Central memory CD8-positive, alpha-beta T cell (primary cell): ENCODE measurements at places on chromosomes 1 and 21.

GRCh38 chr1:15687446-15687845 is 3.3 kb downstream of the PLEKHM2 start:
- no peak for DNase-seq

DNA sequence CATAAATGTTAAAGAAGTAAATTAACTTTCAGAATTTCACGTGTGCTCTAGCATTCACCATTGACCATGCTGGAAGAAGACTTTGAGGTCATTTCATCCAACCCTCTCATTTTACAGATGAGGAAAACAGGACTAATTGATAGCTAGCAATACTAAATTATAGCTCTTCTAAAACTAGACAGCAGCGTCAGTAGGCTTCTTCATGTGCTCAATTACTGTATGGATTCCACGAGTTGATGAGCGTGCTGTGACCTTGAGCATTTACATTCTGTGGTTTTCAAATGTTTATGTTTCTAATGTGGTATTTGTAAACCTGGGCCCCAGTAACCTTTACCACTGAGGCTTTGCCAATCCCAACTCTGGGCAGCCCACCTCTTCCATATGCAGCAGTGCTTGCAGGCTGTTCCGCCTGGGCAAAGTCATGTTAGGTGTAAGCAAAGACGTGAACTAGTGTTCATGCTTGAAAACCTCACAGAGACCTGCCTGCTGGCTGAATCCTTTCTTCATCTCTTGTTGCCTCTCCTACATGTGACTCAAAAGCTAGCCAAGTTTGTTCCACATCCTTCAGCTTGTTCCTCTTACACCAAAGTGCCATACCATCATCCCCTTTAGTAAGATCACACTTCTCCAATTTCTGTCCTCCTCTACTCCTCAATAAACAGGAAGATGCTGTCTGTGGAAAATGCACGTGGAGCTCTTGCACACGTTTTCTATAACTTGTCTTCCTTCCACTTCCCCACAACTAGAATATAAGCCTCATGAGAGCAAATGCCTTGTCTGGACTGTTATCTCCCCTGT is 17.2 kb downstream of the KCNJ15 start:
- DNase-seq = no peak

DNA sequence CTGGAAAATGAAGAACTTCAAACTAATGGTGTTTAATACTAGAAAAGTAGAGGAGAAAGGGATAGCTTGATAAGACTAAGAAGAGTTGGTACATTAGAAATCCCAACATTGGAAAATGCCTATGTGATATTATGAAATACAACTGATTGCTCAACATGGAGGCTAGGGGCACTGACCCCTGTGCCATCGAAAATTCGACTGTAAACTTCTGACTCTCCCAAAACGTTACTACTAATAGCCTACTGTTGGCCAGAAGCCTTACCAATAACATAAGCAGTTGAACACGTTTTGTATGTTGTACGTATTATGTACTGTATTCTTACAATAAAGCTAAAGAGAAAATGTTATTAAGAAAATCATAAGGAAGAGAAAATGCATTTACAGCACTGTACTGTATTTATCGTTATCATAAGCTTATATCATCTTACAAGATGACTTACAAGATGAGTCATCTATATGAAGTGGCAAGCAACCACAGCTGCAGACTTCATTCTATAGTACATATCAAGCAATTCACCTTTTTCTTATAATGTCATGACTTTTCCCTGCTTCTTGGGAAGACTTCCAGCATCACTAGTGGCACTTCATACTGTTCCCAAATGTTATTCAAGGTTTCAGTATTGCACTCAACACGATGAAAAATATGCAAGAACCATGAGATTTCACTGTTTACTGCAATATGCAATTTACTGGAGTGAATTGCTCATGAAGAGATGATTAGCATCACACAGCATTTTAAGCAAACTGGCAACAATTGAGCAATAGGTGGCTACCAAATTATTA is 12.9 kb upstream of the CTSK start:
- DNase-seq = no peak

DNA sequence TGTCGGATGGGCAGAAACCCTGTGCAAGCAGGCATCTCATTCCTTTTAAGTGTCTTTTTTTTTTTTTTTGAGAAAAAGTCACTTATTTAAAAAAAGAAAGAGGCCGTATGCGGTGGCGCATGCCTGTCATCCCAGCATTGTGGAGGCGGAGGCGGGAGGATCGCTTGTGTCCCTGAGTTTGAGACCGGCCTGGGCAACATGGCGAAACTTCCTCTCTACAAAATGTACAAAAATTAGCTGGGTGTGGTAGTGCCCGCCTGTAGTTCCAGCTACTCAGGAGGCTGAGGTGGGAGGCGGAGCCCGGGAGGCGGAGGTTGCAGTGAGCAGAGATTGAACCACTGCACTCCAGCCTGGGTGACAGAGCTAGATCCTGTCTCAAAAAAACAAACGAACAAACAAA is 1.7 kb downstream of the GPR137B start:
- no peak for DNase-seq

DNA sequence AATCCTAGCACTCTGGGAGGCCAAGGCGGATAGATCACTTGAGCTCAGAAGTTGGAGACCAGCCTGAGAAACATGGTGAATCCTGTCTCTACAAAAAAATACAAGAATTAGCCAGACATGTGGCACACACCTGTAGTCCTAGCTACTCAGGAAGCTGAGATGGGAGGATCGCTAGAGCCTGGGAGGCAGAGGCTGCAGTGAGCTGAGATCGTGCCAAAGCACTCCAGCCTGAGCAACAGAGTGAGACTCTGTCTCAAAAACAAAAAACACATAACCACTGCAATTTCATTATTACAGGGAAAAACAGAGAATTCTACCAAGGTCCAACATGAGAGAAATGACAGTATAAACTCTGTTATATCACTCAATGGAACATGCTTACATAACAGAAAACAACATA is 4.4 kb upstream of the TOMM20 start:
- DNase-seq = no peak

GRCh38 chr1:150281221-150281757 is 1.1 kb upstream of the CIART start:
- DNase-seq = no peak

DNA sequence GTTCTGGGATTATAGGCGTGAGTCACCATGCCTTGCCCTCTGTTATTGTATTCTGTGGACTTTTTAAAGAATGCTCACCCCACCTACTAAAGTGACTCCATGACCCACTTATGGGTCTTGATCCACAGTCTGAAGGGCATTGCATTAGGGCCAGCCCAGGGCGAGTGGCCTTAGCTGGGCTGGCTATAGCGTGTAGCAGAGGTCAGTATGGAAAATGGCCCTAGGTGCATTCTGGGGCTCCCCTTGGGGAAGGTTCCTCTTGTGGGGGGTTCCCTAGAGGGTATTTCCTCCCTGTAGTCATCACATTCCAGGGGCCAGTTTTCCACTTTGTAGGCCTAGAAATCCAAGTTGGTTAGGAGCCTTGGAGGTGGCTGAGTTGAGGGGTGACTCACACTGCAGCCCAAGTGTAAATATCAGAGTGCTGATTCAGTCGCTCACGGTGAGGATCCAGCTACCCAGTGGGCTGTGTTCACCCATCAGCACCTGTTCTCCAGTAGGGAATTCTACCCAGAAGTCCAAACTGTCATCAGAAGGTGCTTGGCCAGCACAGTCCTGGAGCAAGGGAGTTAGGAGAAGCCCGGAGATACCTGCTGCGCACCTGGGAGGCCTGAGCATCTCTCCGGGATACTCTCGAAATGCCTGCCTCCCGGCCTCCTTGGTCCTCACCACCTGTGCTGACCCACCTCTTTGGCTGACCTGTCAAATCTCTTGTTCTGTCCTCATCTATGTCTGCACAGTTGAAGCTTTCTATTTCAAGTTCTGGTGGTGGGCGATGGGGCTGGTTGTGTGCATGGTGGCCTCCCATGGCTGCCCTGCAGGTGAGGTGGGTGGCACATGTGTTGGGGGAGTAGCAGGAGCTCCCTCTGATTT is 52.2 kb downstream of the NENF start:
- DNase-seq = no peak

DNA sequence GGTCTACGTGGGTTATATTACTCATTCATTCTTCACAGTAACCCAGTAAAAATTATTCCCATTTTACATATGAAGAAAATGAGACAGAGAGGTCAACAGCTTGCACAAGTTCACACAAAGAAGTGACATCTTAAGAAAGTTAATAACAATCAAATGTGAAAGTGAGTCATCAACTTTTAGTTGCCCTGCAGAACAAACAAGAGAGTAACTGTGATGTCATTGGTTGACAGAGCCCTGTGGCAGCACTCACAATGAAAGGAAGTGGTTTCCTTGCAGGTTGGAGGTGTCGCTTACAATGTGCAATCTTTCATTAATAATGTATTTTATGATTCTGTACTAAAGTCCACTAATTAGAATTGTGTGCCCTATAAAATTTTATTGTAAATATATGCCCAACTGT is 369.6 kb downstream of the RYR2 start:
- DNase-seq = peak; percentile 48

DNA sequence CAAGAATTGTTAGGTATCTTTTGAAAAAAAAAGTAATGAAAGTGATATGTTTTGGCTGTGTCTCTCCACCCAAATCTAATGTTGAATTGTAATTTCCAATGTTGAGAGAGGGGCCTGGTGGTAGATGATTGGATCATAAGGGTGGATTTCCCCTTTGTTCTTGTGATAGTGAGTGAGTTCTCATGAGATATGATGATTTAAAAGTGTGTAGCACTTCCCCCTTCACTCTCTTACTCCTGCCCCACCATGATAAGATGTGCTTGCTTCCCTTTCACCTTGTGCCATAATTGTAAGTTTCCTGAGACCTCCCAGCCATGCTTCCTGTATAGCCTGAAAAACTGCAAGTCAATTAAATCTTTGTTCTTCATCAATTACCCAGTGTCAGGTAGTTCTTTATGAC is 70.7 kb downstream of the XCL2 start:
- DNase-seq = no peak

GRCh38 chr1:22920026-22920733 is 52.5 kb downstream of the LACTBL1 start:
- DNase-seq = no peak

DNA sequence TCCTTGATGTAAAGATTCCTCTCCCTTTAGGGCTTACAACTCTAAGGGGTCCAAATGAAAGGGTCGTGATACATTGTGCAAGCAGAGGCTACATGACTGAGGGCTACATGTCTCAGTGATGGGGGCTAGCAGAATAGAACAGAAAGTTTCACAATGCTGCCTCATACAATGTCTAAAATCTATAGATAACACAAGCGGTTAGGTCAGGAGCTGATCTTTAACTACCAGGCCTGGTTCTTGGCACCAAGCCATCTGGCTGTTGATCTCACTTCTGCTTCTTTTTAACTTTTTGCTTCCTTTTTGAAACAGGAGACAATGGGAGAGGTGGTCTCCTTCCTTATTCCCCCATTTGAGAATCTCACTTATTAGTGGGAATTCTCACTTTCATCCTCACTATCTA is 710.2 kb downstream of the AMY1C start:
- DNase-seq = no peak

DNA sequence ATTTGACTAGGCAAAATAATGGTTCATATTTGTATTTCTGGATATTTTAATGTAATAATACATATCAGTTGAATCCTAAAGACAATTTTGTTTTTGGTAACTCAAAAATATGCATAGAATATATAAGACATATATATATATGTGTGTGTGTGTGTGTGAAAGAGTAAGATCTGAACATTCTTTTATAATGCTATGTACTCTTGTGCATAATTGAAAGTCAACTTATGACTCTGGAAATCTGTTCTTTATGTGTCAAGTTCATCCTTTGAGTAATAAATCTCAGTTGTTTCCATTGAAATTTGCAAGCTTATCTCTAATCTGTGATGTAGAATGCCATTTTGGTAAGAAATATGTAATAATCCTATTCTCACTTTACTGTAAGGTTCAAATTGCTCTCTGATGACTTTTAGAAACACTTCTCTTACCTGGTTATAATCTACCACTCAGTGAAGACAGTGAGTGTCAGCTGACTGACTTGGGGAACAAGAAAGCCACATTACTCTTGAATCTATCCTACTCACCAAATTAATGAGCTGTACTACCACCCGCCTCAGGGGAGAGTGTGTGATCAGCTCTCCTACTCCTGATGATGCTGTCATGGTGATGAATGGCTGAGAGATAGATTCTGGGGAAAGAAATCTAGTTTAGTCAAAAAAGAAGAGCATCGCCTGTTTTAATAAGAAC is 15.0 kb upstream of the NEK7 start:
- DNase-seq = no peak

DNA sequence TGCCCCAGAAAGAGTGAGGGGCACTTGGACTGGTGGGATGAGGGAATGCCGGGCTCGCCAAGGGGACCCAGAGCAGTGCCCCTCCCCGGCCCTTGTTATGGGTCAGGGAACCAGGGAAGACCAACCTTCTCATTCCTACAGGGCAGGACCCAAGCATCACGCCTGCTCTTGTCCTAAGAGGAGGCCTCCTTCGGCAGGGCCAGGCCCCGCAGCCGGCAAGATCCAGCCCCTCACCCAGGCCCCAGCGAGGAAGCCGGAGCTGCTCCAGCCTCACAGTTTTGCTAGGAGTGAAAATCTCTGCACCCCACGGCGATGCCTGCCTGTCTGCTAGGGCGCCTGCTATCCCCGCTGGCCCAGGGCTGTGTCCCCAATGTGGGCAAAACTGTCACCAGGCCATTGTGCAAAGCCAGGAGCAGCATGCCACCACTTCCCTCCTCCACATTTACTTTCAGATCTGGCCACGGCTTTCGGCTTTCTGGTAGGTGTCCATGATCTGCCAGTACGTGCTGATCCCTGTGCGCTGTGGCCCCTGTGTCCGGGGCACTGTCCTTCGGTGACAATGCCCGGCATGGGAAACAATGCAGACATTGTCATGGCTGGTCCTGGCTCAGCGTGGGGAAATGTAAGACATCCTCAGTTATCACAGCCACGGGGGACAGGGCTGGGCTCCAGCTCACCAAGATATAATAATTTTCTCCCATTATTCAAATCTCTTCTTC is 9.6 kb downstream of the ACTRT2 start:
- no peak for DNase-seq

GRCh38 chr1:31570906-31571305 is 5.4 kb upstream of the TINAGL1 start:
- DNase-seq = no peak

DNA sequence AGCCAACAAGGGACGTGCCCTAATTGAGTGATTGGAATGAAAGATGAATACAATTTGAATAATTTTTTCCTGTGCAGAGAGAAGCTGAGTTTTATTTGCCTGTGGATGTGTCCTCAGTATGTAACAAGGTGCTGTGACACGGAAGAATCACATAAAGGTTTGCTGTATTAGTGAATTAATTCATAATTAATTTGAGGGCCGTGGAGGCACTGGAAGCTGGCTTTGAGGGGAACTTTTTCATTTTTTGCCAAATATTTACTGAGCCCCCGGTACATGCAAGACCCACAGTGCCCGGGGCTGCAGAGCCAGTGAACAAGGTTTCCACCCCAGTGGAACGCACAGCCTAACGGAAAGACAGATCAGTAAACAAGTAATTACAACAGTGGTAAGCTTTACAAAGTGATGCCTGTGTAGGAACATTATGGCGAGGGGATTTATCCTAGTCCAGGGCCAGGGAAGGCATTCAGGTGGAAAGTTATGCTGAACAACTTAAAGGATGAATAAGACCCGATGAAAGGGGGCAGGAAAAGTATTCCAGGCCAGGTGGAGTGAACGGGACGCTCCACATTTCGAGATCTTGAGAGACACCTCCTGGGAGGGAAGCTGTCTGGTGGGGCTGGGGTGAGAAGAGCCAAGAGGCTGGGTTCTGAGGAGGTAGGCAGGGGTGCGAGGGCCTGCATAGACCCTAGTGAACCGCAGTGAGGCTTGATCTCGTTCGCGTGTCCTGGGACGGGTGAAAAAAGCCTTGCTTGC is 773 bp upstream of the RCC2 start:
- no peak for DNase-seq

GRCh38 chr1:194062962-194063361 is 876.5 kb upstream of the B3GALT2 start:
- DNase-seq = no peak
